NCI-H524 treated with DMSO at 0.1 percent for 48 hours (cell line): ENCODE measurements at places on chromosomes 7 and 10.

- no peak for DNase-seq
Measured at GRCh38 chr7:155192961-155193640, 104.6 kb upstream of the INSIG1 start.

GRCh38 chr7:77651575-77652162 lies 44.6 kb upstream of the RSBN1L start:
- no peak for DNase-seq

- DNase-seq = no peak
Measured at GRCh38 chr10:7622969-7623368, 43.8 kb downstream of the ITIH5 start.

- no peak for DNase-seq
Measured at GRCh38 chr10:60964257-60965235, 20.6 kb upstream of the RHOBTB1 start.

GRCh38 chr7:154902600-154903082 lies 100.3 kb downstream of the PAXIP1 start:
- no peak for DNase-seq

DNA sequence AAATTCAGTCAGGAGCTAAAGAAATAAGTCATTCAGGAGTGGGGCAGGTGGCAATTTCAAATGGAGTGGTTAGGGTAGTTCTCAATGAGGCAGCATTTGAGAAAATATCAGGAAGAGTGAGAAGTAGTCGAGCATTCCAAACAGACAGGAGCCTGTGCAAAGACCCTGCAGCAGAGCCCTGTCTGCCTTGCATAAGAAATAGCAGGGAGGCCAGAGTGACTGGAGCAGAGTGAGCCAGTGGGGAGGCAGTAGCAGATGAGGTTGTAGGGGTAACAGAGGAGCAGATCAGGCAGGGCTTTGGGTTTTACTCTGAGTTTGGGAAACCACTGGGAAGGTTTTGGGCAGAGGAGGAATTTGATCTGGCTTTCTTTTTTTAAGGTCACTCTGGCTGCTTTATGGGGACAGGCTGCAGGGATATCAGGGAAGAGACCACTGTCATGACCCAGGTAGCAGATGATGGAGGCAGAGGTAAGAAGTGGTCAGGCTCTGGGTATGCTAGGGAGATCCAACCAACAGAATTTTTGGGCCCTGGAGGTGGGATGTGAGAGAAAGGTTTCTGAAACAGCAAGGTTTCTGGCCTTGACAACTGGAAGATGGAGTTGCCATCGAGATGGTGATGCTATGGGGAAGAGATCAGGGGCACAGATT lies 1.3 kb upstream of the BLVRA start:
- no peak for DNase-seq

DNA sequence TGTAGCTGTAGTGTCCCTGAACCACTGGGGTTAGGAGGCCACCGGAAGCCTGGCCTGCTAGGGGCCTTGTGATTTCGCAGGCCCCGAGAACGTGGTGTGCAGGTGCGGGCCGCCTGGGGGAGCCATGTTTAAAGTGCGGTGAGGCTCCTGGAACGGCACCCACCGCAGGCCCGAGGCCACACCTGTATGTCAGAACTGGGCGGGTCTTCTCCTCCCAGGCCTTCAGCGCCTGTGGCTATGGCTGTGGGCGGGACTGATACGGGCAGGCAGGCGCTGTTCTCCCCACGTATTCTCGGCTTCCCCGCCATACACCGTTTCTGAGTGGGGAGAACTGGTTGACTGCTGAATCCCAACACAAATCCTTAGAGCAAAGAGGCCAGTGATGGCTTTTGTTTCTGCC lies 74.8 kb downstream of the DNAJB6 start:
- no peak for DNase-seq

DNA sequence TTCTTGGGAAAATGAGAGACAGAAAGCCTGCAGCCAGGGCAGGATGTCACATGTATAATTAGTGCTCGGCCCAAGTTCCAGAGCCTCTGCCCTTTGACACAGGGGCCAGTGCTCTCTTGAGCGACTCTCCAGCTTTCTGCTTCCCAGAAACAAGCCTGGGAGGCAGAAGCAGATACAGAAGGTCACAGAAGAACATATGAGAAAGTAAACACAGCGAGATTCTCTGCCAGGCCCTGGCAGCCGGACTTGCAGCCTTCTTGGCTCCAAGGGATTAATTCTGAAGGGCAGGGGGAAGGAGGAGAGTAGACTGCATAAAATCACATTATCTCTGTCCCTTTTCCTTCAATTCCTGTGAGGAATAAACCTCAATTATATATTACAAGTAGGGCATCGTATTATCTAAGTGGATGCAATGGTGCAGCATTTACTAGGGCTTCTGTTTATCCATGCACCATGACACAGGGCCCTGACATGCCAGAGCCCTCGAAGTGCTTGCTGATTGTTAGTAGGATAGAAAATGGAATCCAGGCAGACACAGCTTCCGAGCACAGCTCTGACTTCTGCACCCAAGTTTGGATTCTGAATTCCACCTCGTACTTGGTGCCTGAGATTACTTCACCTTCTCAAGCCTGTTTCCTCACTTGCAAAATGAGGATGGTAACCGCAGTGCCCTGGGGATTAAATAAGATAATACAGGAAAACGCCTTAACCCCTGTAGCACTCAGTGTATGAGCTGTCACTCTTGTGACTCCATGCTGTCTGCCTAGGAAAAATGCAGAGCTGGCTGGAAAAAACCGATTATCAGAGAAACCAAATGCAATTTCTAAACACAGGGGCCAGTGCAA lies 536.5 kb downstream of the TNS3 start:
- no peak for DNase-seq
